DMS153 (cell line): ENCODE measurements at places on chromosomes 2 and 18.

GRCh38 chr2:133641497-133641896 lies 73.2 kb upstream of the NCKAP5 start:
- DNase-seq = peak; percentile 19

GRCh38 chr2:217622205-217623060 lies 380.4 kb downstream of the TNS1 start:
- peak; percentile 70 for DNase-seq

DNA sequence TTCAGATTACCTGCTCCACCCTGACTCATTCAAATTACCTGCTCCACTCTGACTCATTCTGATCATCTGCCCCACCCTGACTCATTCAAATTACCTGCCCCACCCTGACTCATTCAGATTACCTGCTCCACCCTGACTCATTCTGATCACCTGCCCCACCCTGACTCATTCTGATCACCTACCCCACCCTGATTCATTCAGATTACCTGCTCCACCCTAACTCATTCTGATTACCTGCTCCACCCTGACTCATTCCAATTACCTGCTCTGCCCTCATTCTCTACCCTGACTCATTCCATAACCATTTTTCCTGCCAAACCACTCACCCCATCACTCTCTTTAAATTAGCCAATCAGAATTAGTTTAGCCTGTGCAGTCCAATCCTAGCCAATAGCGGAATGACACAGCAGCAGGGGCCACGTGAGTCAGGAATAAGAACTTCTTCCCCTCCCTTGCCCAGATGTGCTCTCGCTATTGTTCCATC lies 26.2 kb downstream of the CFAP53 start:
- DNase-seq = no peak

DNA sequence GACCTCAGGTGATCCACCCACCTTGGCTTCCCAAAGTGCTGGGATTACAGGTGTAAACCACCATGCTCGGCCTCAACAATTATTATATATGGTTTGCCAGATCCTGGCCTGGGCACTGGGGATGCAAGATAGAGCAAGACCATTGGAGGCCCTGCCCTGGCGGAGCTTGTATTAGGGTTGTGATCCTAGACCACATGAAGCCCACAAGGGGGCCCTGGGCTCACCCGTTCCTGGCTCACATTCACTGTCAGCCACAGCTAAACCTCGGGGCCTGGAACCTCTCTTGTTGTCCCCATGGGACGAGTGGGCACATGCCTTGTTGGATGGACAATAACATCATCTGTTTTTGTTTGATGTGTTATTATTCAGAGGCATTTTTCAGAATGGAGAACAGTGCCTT lies 14.9 kb downstream of the HPCAL1 start:
- DNase-seq = no peak

DNA sequence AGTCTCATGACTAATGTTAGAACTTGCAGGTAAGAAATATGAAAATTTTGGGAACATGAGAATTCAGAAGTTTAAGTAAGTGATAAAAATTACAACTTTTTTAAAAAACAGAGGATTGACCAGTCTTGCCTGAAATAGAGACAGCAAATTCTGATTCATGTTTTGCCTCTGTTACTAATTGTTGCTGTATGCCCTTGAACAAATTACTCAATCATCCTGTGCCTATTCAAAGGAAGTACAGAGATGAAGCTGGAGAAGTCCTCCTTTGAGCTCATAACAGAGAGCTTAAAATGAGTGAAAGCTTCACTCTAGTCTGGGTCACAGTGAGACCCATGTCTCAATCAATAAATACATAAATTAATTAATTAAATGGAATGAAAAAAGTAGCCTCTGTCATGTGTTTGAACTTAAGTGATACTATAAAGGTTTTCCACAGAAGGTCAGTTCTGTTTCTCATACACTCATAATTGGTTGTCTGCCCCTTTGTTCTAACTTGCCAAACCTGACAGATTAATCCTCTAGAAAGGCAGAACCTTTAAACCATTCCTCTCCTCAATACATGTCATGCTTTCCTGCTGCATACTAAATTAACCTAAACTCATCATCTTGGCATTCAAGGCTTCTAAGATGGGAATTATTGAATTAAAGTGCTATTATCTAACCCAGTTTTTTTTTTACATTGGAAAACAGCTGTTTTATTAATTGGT lies 374.6 kb upstream of the LRATD1 start:
- no peak for DNase-seq

DNA sequence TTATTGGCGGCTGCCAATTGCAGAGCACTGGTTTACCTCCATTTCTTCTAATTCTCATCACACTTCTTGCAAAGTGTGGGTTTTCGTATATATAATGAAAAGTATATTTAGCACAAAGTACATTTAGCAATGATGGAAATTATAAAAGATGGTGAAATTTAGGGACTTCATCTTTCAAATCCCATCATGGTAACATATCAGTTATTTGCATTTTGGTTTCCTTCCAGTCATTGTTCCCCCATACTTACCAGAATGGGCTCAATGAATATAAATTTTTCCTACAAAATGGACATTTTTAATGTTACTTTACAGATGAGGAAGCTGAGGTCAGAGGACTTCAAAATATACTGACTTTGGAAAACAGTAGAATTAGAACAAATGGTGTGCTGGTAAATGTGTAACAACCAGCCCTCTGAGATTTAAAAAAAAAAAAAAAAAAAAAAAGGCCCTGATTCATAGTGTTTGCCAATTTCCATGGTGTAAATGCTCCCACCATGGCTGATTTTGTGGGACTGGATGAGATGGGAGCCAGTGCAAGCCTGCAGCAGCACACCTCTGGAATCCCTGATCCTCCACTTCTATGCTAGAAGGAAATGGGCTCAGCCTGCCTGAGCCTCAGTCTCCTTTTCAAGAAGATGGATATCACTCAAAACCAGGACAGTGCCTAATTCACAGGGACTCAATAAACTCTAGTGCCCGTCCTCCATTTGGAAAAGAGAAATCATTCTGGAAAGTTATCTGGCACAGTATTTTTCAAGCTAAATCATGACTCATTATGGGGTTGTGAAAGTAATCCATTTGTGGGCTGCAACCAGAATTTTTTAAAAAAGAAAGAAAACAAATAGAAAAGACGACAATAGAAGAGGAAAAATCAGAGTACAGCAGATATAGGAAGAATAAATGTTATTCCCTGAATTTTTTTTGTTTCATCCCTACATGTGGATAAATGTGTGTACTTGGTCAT lies 34.0 kb downstream of the LBH start:
- DNase-seq = no peak

- DNase-seq = peak; percentile 63
Measured at GRCh38 chr2:61793389-61793836, 60.4 kb downstream of the FAM161A start.

GRCh38 chr2:225398372-225398771 lies 1.1 kb upstream of the NYAP2 start:
- DNase-seq = peak; percentile 46

- DNase-seq = no peak
Measured at GRCh38 chr2:121094101-121094500, 190.9 kb downstream of the TFCP2L1 start.

DNA sequence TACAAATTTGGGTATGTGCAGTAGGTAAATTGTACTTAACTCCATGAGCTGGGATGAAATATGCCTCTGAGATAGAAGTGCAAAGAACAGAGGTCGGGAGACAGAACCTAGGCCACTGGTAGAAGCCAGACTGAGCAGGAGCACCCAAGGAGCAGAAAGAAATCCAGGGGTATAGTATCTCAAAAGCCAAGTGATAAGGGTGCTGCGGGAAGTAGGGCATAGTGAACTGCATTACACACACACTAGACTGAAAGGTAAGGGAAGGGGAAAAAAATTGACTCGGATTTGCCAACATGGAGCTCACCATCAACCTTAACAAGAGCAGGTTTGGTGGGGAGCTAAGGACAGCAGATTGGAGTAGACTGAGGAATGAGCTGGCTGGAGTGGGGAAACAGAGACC lies 89.3 kb upstream of the TMEM247 start:
- DNase-seq = no peak

DNA sequence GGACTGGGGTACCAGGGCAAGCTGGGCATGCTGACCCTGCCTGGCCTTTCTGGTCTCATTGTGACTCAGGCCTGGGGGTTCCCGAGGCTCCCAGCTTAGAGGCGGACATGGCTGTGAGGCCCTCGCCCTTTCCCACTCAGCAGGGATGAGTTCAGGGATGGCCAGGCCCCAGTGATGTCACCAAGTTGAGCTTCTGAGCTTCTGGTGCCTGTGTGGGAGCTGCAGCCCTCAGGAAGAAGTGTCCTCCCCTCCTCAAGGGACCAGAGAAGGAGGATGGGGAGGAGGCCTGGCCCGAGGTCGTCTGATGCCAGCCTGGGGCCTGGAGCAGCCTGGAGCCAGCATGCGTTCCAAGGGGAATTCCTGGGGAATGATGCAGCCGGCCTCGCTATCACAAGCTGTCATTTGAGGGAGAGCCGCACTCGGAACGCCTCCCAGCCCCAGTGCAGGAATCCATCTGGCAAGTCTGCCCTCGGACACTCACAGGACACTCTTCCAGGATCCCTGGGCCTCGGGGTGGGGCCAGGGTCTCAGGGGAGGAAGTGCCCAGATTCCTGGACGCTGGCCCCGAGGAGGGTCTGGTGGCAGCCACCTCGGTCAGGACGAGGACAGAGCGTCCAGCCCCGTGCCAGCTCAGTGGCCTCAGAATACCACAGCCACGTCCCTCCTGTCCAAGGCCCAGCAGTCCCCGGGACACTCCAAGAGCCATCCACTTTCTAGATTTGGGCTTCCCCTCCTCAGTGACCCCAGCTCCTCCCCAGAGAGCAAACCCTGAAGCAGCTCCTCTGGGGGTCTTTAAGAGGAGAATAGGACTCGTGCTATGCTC lies 61.2 kb upstream of the GPC1 start:
- DNase-seq = no peak

GRCh38 chr2:58035352-58035751 lies 11.3 kb upstream of the VRK2 start:
- DNase-seq = no peak
